ENCODE measurements at places on chromosomes 2 and 18.

- no peak for DNase-seq
Observed at GRCh38 chr2:232410238-232410900, 3.7 kb downstream of the ALPG start.

GRCh38 chr18:59718108-59718463 is 20.9 kb upstream of the CCBE1 start:
- DNase-seq: no peak

DNA sequence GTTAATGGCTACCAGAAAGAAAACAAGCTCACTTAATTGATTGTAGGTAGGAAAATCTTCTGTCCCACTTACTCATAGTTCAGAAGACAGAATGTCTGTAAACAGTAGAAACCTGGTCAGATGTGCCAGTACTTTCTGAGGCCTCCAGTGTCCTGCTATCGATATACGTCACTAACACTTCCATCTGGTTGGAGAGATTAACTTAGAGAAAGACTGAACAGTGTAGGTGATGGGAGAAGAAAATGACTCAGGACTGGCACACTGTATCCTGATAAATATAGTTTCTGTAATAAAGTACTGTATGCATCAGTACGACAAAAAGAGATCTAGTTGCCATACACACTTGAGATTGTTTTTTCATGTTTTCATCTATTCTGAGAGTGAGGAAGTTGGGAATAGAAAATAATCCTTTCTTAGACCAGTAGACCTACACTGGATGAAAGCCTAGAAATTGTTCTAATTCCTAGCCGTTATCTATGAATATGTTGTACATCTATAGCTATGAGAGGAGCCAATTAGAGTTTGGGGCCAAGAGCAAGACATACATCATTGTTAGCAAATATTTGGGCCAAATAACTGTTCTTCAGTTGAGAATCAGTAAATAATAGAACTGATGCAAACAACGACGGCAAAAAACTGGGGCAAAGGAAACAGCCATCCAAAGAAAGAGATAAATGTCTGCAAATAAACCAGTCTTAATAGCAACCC is 105.9 kb downstream of the NAT8 start:
- no peak for DNase-seq

- DNase-seq: no peak
Observed at GRCh38 chr2:43794956-43795355, 21.1 kb downstream of the DYNC2LI1 start.

DNA sequence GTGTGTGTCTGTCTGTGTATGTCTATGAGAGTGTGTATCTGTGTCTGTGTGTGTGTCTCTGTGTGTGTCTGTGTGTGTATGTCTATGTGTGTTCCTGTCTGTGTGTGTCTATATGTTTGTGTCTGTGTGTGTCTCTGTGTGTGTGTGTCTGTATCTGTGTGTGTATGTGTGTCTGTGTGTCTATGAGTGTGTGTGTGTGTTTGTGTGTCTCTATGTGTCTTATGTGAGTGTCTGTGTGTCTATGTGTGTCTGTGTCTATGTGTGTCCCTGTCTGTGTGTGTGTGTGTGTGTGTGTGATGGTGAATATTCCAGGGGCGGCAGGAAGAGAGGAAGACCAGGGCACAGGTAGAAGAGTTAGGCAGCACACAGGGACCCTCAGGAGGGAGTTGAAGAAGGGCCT is 173.2 kb downstream of the MYCN start:
- DNase-seq: no peak

DNA sequence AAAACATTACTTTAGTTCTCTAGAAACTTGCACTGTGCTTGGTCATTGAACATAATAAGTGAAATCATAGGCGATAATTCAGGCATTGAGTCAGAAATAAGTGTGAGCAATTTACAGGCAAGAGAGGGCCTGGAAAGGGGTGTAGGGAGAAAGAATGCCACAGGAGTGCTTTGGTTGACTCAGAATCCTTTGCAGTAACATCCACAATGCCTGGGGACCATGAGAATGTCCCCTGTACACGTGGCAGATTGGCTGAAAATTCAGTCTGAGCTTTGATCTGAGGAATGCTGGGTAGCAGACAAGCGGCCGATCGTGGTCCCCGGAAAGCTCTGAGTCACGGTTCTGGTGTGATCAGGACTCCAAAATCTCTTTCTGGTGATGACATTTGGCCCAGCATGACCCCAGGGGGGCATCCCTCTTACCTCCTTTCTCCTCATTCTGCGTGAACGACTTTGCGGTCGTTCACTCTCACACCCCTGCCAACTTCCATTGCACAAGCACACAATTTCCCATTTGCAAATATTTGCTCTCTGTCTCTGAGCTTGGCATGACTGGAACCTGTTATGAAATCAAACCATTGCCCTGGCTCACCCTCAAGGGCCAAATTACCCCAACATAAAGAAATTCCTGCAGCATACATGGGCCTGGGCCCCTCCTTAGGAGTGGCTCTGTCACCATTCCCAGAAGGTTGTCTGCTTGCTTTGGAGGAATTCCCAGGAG is 305.0 kb upstream of the EPAS1 start:
- DNase-seq: no peak

- DNase-seq: no peak
Observed at GRCh38 chr2:156437272-156437930, 1.2 kb downstream of the GPD2 start.

- DNase-seq: no peak
Observed at GRCh38 chr2:224038049-224038829, 847 bp downstream of the SERPINE2 start.

DNA sequence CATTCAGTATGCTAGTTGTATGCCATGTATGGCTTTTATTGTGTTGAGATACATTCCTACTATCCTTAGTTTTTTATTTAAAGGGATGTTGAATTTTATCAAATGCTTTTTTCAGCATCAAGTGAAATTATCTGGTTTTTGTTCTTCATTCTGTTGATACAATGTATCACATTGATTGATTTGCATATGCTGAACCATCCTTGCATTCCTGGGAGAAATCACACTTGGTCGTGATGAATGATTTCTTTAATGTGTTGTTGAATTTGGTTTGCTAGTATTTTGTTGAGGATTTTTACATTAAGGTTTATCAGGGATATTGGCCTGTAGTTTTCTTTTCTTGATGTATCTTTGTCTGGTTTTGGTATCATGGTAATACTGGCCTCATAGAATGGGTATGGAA is 49.7 kb downstream of the CD28 start:
- DNase-seq: no peak

- DNase-seq: no peak
Observed at GRCh38 chr18:35256947-35257346, 16.1 kb downstream of the ZNF397 start.

Measured in central memory CD4-positive, alpha-beta T cell (primary cell).